Stimulated activated CD4-positive, alpha-beta T cell treated with anti-CD3 and anti-CD28 coated beads, Interleukin-15, amount 100 ng/mL, for 1 hour (primary cell): ENCODE measurements at places on chromosomes 12 and 14.

DNA sequence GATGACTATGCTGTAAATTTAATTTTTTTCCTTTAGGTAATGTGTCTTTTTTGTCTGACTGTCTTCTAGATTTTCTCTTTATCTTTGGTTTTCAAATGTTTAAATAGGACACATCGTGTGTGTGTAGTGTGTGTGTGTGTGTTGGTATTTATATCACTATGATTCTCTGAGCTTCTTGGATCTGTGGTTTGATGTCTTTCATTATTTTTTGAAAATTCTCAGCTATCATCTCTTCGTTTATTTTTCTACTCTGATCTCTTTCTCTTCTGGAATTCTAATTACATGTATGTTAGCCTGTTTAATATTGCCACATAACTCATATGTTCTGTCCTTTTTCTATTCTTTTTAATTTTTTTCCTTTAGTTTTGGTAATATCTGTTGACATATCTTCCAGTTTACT is 73.5 kb upstream of the OR10AD1 start:
- DNase-seq, result no peak

GRCh38 chr12:127888943-127889719 is 377.8 kb upstream of the TMEM132C start:
- DNase-seq, result no peak

GRCh38 chr12:12087693-12088034 is 16.9 kb downstream of the BCL2L14 start:
- no peak for DNase-seq

GRCh38 chr12:47766502-47767215 is 6.4 kb upstream of the SLC48A1 start:
- no peak for DNase-seq

DNA sequence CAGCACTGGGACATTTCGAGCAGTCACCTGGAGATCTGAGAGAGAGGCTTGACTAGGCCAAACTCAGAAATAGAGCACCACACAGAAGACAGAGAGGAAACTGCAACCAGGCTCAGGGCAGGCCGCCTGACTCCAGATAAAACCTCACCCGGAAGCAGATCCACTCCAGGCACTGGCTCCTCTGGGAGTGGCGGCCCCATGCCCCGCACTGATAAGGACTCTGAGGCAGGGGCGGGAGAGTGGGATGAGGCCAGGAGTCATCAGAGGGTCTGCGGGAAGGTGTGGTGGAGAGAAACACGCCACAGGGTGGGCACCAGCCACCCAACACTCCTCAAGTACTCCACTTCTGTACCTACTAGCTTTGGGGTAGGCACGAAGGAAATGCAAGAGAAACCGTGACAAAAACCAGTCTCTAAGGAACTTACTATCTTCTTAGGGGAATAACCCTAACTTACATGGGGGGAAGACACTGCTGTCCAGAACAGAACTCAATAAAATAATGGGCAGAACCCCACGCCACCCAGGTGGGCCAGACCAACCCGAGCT is 71.3 kb downstream of the CHGA start:
- DNase-seq, result no peak

GRCh38 chr12:21026302-21026701 is 104.7 kb upstream of the SLCO1B1 start:
- DNase-seq, result no peak

DNA sequence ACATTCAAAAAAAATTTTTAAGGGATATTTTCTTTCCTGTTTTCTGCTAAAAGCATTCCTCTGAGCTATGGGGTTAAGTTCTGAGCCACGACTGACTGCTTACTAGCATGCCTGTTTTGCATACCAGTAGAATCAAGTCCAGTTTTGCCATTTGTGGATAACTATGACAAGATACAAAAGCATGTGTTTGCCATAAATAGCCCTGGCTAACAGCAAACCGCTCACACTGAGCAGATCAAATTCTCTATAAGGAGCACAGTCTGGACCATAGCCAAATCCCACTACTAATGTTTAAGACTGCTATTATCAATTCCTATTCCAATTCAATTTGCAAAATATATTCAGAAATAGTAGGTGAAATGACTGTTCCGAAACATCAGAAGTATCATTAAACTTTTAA is 3.2 kb downstream of the CFL2 start:
- no peak for DNase-seq

DNA sequence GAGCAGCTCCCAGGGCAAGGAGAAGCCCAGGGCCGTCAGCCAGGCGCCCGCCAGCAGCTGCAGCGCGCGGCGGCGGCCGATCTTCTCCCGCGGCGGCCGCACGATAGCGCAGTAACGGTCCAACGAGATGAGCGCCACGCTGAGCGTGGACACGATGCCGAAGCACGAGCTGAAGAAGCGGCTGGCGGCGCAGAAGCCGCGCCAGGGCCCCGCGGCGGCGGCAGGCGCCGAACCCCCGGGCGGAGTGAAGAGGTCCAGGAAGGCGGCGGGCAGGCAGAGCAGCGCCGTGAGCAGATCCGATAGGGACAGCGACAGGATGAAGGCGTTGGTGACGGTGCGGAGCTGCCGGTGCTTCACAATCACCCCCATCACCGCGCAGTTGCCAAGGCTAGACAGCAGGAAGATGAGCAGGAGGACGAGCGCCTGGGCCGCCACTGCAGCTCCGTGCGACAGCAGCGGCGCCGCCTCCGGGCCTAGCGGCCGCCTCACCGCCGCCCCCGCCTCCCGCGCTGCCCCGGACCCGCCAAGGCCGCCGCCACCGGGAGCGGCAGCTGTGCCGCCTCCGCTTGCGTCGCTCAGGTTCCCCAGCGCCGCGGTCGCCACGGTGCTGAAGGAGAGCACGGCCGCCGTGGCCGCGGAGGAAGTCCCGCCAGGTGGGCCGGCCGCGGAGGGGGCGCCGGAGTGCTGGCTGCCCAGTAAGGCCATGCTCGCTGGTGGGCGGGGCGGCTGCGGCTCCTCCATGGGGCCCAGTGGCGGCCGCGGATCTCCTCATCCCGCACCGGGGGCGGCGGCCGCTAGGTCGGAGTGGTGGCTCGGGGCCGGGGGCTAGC is 479 bp downstream of the GPR135 start:
- peak; percentile 19 for DNase-seq

GRCh38 chr14:59483363-59483762 is 845 bp downstream of the L3HYPDH start:
- DNase-seq, result no peak

DNA sequence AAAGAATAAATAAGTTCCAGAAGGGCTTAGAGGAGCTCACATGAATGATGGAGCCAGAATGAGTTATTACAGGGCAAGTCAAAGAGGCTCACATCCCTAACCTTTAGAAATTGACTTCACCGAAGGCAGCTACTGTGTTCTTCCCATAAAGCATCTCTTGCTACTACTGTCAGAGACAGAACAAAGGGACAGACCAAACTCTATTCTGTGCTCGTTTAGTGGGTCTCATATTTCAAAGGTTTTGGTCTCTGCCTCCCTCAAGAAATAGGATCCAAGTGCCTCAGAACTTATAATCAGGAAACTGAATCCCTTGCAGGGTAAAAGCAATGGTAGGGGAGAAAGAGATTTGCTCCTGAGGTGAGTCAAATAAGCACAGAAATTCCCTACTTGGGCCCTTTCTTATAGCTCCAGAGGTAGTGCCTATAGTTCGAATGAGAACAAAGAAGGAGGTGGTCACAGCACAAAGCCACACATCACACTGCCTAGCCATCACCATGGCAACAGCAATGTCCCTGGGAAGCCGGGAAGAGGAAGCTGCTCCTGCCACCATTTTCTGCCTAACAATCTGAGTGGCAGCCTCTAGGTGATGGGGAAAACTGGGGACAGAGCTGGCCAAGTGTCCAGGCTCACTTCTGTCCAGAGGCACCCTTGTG is 294.9 kb downstream of the FOXN3 start:
- no peak for DNase-seq

DNA sequence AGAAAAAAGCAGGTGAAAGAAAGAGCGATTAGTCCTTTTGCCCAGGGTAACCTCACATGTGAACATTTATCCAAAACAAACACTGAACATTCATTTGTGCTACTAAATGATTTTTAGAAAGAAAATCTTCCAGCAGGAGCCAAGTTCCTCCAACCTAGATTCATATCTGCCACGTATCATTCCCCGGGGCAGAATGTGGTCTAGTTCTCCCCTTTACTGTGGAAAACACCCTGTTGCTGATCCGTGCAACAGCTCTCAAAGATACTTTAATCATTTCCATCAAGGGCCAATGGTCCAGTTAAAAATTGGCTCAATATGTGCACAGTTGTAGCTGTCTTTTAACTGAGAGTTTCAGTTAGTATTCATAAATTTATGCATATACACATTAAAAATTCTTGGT is 479.1 kb downstream of the ATP23 start:
- no peak for DNase-seq

DNA sequence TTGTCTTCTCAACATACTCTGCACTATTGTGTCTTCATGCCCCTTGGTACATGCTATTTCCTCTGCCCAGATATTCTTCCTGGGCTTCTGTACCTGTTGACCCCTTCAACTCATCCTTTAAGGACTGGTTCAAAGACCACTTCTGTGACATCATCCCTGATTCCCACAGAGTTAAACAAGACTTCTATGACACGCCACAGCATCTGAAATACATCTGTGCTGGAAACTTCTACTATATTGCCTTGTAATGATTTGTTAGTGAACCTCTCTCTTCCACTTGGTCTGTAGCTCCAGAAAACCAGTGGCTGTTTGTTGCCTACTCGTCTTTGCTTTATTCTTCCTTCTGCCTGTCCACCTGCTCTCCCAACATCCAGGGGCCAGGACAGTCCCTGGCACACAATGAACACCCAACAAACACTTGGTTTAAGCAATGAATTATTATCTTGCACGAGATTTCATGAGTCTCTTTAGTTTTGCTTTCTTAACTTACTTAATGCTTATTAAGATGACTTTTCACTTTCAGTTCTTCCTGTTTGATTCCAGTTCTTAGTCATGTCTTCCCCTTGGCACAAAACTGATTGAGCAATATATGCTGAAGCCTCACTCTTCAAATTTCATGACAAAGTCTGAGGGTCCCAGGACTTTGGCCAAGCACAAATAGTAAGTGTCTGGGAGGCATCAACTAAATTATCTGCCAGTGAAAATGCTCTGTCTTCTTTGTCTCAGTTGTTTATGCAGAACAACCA is 485.9 kb downstream of the APAF1 start:
- no peak for DNase-seq

GRCh38 chr14:91167380-91167770 is 53.5 kb downstream of the DGLUCY start:
- DNase-seq, result no peak

- no peak for DNase-seq
These were observed 39.1 kb downstream of the SPATA7 start for GRCh38 chr14:88424573-88424972.

- peak; percentile 49 for DNase-seq
These were observed 63.6 kb upstream of the DLK1 start for GRCh38 chr14:100662879-100663760.
